ENCODE measurements at places on chromosomes 16 and 17. TPM values are rescaled to one million over a fixed set of nuclear protein-coding genes. Genes with fewer than 3 reads are reported as not detected.

GRCh38 chr16:17949141-17949981 lies 387.2 kb downstream of the NPIPA8 start:
- no peak for DNase-seq

GRCh38 chr17:21842332-21843317 lies 150.3 kb downstream of the KCNJ18 start:
- DNase-seq, result no peak

DNA sequence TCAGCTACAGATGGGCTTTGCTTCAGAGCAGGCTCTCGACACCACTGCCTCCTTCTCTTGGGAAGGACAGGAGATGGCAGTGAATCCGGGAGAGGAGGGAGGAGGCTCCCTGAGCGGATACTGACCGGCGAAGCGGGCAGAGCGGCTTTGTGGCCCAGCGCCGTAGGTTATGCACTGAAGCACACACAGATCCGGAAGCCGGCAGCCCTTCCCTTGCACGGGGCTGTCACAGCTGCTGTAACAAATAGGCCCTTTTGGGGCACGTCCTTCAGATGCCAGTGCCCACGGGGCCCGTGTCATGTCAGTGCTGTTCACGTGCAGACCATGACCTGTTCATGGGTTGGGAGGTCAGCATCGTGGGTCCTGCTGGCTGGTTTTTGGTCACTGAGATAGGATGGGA lies 144.7 kb upstream of the CHMP6 start:
- no peak for DNase-seq

- DNase-seq, result no peak
Observed at GRCh38 chr17:16463358-16464302, 28.4 kb downstream of the LRRC75A start.

The DDX28 gene
- total RNA-seq, result 7.2 TPM

The SEPTIN1 gene
- total RNA-seq, result 2.7 TPM

Measured in breast epithelium (tissue), 4 donors.